ENCODE measurements at places on chromosomes 3 and 15.

- DNase-seq: no peak
Measured at GRCh38 chr3:23985747-23986544, 40.9 kb downstream of the NR1D2 start.

DNA sequence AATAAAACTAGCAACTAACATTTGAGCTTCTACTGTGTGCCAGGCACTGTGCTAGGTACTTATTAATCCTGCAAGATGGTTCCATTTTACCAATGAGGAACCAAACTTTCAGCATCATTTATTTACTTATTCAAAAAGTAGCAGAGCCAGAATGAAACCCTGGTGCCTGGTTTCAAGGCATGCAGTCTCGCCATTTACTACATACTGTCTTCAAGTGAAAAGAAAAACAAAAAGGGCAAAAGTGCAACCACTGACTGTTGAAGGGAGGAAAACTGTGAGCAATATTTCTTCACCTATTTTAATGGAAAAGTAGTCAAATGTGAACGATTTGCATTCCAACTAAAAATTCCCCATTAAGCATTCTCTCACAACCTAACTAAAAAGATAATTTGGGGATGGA is 8.7 kb downstream of the DCUN1D1 start:
- no peak for DNase-seq

DNA sequence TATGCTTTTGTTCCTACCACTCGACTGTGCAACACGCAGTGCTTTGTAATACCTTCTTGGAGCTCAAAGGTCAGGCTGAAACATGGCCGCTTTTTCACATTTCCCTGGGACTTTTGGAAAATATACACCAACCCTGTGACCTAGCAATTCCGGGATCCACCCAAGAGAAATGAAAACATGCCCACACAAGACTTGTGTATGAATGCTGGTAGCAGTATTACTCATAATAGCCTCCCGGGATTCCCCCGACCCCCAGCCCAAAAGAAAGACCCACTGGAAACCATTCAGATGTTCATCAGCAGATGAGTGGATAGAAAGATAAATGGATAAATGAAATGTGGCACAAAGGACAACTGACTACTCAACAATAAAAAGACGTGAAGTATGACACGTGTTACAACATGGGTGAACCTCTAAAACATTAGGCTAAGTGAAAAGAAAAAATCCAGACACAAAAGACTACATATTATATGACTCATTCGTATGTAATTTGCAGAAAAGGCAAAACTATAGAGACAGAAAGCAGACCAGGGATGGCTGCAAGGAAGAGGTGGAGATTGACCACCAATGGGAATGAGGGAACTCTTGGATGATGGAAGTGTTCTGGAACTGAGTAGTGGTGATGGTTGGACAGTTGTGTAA is 104.1 kb downstream of the PGPEP1L start:
- no peak for DNase-seq

DNA sequence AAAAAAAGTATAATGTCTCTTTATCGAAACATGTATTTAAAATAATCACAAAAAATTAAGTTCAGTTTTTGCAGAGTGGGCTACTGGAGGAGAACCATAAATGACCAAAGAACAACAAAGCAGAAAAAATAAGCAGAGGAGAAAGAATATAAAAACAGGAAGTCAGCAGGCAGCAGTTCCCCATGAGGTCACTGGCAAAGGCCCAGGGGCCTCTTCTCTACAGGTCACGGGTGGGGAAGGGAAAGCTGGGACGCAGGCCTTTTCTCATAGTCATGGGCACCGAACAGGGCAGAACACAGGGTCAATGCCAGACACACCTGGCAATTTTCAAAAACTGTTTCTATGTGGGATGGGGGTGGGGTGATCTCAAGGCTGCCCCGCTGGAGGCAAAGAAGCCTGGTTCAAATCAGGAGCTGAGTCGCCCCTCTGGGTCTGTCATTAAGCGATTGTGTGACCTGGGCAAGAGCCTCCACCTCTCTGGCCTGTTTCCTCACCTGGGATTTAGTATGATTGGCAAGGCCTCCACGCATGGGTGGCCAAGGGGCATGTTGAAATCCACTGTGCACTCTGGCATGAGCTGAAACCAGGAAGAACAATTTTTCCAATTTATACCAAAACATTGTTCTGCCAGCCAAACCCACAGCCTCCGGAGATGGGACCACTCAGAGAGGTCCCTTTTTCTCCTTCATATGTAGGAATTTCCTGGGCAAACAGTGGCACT is 43.8 kb upstream of the UACA start:
- no peak for DNase-seq

- DNase-seq: no peak
Measured at GRCh38 chr3:99084826-99085225, 183.3 kb upstream of the DCBLD2 start.

DNA sequence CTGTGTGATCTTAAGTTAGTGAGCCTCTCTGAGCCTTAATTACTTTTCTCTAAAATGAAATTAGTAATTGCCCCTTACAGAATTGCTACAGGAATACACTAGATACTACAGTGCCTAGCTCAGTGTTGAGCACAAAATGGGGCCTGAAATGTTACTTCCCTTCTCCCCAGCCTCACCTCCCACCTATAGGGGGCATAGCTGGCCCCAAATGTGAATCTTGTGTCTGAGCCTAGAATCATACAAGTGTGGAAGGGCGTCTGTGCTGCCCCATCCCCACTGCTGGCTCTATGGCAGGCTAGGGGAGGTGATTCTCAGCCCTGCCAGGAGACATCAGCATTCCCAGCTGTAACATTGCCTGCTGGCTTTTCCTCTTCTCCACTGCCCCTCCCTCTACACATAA is 42.7 kb downstream of the IFT122 start:
- no peak for DNase-seq

DNA sequence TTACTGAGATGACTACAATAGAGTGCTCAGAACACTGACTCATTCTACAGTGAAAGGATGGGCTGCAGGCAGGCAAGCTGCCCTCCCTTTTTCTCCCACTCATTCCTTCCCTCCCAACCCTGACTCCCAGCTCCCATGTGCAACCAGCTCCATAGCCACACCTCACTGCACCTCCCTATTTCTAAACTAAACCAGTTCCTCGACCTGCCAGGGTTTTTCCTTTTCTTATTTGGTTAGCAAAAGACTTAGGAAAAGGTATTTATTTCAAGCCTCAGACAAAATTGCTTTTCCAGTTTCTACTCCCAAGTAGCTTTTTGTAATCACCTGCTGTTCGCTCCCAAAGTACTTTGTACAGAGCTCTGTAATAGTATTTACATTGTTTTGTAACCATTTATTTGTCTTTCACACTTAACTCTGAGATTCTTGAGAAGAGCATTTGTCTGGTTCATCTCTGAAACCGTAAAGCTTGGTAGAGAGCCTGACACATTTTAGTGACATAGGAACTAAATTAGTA is 2.2 kb downstream of the AADAC start:
- DNase-seq: no peak
